Bronchial epithelial cell (primary cell): ENCODE measurements at places on chromosomes 13 and 19.

DNA sequence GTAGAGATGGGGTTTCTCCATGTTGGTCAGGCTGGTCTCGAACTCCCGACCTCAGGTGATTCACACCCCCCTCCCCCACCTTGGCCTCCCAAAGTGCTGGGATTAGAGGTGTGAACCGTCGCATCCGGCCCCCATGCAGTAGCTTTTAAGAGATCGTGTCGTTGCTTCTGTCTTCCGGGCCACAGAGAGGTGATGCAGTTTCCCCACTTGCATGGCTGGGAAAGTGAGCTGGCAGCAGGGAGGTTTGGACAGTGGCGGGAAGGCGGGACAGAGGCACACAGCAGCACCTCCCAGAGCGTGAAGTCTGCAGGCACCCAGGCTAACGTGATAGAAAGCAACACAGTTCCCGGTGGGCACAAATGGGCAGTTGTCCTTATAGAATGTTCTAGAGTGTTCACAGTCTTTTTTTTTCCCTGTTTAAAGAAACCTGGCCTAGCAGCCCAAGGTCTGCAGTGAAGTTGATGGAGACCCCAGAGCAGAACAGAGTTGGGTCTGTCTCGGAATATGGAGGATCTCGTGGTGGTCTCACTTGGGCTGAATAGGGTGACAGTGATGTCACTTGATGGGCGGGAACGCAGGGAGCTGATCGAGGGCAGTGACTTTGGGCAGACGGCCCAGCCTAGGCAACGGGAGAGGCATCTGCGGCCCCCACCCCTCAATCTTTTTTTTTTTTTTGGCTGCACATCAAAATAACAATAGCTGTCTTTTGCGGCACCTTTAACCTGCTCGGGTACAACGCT lies 4.9 kb downstream of the UHRF1 start:
- no peak for DNase-seq

DNA sequence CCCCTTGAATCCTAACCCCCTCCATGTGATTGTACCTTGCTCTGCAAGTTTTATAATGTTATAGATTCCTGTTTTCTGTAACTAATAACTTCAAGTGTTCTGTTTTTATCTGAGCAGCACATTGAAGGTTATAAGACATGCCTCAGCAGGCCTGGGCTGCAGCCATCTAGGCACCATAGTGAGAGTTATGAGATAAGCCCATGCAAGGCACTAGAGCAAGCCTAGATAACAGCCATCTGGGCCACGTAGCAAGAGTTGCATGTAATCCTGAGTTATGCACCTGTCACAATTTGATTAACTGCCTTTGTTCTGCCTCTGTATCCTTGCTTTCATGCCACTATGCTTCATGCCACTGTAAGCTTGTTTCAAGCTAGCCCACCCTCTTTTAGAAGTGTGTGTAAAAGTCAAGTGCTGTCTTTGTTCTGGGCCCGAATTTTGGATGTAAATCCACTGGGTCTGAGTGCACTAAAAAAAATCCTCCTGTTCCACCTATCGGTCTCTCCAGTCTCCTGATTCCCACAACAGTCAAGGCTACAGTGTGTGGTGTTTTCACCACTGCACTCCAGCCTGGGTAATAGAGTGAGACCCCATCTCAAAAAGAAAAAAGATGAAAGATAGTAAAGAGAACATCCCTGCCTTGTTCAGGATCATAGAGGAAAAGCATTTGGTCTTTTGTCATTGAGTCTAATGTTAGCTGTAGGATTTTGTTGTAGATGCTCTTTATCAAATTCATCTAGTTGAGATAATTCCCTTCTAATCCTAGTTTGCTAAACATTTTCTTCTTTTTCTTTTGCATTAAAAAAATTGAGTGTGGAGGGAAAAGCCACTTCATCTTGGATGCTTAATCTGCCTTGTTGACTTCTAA lies 16.0 kb upstream of the KBTBD6 start:
- no peak for DNase-seq

DNA sequence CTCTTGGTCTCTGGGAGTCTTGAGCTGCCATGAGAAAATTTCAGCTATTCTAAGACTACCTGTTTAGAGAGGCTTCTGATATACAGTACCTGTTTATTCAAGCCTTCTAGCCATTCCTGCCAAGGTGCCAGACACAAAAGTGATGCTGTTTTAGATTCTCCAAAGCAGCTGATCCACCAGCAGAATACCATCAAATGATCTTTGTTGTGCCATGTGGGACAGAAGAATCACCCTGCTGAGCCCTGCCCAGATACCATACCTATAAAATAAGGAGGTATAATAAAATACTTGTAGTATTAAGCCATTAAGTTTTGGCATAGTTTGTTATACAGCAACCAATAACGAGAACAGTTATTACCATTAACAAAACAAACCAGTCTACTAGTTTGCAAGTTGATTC lies 14.1 kb upstream of the SOX21 start:
- DNase-seq: no peak

DNA sequence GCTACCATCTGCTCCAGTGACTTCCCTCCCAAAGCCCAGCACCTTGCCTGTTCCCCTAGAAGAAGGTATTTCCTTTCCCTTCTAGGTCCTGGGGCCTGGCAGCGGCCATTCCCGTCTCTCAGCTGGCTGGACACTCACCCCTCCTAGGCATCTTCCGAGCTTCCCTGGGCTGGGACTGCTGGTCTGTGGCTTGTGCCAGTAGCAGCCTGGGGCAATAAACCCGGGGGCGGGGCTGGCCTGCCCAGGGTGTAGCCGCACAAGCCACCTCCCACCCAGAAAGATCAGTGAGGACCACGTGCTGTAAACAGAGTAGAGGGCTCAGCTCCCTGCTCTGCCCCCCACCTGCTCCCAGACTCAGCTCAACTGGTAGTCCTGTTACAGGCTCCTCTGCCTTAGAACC lies 15.0 kb downstream of the LIPE start:
- no peak for DNase-seq

DNA sequence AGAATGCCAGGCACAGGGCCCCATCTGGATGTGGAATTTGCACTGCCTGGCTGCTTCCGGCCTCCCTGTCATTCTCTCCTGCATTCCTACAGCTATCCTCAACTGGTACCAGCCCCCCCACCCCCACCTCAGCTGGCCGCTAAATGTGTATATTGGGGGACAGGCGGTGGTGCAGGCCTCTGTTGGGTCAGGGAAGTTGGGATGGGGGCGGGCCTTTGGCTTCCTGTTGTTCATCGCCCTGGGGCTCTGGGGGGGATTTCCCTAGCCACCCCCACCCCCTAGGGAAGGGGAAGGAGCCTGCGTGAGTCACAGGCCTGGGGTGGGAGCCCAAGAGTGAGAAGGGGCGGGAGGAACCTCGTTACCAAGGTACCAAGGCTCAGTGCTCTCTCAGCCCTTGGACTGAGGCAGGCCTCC lies 10.6 kb downstream of the POU2F2 start:
- DNase-seq: peak; percentile 82

- peak; percentile 84 for DNase-seq
These were observed 11.2 kb downstream of the CEBPA start for GRCh38 chr19:33290956-33291622.

DNA sequence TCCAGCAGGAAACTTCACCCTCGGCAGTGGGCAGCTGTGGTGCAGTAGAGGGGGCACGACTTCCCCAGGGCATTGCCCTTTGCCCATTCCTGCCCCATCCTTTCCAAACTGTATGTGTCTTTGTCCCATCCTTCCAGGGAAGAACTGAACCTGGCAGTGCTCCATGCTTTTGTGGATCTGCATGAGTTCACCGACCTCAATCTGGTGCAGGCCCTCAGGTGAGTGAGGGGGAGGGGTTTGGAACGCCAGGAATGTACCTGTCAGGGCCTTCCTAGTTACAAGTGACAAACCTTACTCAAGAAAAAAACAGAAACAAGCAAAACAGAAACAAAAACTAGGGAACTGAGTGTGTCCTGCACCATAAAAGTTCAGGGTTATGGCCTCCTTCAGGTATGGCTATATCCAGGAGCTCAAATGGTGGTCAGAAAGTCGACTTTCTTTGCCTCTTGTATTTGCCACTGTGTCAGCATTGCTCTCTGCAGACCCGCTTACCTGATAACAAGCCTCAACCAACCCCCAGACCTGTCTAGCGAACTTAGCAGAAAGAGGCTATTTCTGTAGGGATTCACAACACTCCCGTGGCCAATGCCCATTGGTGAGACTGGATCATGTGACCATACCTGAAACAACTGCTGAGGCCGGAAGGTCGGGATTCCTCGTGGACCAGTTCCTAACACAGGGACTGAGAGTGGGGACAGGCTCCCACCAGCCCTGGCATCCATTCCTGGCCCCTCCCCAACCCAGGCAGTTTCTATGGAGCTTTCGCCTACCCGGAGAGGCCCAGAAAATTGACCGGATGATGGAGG lies 4.2 kb downstream of the CYTH2 start:
- no peak for DNase-seq

- DNase-seq: no peak
These were observed at the start of gene PRR36 for GRCh38 chr19:7874076-7874896. Gene PRR36 (minus strand): TSS chr19:7874390. CDS start chr19:7873689, 701 bp downstream.

- DNase-seq: no peak
These were observed 28.2 kb downstream of the ELL start for GRCh38 chr19:18493440-18494266.

- peak; percentile 51 for DNase-seq
These were observed 665 bp downstream of the TUBGCP3 start for GRCh38 chr13:112587212-112587763.

- DNase-seq: no peak
These were observed 19.5 kb upstream of the ARL11 start for GRCh38 chr13:49608651-49609331.

- DNase-seq: no peak
These were observed 25.7 kb downstream of the OLFM2 start for GRCh38 chr19:9910625-9911024.

DNA sequence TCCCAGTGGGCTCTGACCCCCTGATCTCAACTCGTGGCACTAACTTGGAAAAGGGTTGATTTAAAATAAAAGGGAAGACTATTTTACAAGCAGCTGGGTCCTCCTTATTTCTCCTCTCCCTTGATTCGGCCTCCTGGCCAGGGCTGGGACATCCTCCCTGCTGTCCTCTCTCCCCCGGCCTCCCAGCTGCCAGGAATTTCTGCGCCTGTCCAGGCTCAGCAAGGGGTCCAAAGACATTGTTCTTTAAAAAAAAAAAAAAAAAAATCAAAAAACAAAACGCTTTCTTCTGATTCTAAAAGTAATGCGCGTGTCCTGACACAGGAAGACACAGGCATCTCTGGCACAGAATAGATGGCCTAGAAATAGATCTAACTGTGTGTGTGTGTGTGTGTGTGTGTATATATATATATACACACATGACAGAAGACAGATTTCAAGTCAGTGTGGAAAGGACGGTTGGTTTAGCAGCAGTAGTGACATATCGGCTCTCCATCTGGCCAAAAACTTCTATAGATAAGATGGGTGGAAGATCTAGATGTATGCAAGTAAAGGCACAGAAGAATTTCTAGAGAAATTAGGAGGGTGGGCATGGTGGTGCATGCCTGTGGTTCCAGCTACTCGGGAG lies 12.3 kb upstream of the LENG8 start:
- no peak for DNase-seq

DNA sequence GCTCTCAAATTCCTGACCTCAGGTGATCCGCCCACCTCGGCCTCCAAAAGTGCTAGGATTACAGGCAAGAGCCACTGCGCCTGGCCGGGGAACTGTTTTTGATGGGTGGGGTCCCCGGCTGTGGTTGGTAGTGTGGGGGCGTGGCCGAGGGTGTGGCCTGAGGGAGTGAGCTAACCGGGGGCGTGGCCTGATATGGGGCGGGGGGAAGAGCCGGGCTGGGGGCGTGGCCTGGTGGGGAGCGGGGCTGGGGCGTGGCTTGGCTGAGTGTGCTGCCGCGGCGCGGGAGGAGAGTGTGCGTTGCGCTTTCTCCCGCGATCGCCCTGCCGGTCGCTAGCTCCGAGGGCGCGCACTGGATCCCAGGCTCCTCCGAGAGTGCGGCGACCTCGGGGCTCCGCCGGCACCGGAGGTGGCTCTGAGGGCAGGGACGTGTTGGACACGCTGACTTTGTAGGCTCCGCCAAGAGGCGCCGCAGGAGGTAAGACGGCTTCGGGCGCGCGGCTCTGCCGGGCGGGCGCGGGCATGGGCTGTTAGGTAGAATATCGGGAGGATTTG lies at the start of gene SPATA13:
Gene SPATA13 (plus strand): TSS at position 263 of the 552 bp plus-strand sequence. CDS start 62,210 bp downstream, outside the sequence.
- DNase-seq: peak; percentile 67

DNA sequence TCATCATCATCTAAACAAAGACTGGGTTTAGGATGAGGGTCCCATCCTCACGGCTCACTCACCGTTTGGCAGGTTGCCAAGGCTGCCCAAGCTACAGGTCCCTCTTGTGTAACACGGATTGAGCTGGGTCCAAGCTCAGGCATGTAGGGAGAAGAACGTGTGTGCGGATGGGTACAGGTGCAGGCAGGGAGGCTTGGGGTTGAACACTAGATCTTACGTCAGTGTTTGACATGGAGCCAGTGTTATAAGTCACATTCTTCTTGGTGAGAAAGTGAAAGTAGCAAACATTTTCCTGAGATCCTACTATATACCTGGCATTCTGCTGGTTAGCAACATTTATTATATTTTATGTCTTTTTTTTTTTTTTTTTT lies 136.8 kb upstream of the RNF113B start:
- peak; percentile 50 for DNase-seq

DNA sequence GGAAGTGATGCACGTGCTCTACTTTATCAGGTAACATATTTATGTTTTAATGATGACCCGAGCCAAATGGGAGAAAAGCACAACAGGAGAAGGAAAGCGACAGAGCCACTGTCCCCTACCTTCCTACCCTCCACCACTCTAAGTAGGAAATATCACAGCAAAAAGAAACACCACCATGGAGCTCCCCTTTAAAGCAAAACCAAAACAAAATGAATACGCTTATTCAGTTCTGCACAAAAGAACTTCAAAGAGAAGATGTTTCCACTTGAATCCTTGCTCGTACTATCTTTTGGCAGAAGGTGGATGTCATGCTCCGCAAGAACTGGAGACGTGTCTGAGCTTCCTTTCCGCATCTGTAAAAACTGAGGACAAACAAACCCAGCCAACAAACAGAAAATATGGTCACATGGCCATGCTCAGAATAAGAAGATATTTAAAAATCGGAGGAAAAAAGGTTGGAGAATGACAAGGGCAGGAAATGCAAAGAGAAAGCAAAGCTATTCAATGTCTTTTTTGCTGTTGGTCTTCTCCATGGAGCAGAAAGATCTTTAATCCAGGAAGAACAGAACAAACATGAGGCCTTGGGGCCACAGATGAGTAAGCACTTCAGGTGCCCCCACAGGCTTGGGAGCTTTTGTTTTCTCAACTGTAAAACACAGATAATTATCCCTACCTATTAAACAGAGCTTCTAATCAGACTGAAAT lies 19.5 kb downstream of the N4BP2L1 start:
- no peak for DNase-seq

- DNase-seq: no peak
These were observed 32.1 kb upstream of the TCF3 start for GRCh38 chr19:1684573-1684912.

- DNase-seq: no peak
These were observed 141.1 kb downstream of the GPC5 start for GRCh38 chr13:91539286-91540157.
